ENCODE measurements at places on chromosomes 11 and 22. TPM values are rescaled to one million over a fixed set of nuclear protein-coding genes. Genes with fewer than 3 reads are reported as not detected.

GRCh38 chr22:48895336-48895735 lies 932.3 kb downstream of the BRD1 start:
- no peak for DNase-seq

DNA sequence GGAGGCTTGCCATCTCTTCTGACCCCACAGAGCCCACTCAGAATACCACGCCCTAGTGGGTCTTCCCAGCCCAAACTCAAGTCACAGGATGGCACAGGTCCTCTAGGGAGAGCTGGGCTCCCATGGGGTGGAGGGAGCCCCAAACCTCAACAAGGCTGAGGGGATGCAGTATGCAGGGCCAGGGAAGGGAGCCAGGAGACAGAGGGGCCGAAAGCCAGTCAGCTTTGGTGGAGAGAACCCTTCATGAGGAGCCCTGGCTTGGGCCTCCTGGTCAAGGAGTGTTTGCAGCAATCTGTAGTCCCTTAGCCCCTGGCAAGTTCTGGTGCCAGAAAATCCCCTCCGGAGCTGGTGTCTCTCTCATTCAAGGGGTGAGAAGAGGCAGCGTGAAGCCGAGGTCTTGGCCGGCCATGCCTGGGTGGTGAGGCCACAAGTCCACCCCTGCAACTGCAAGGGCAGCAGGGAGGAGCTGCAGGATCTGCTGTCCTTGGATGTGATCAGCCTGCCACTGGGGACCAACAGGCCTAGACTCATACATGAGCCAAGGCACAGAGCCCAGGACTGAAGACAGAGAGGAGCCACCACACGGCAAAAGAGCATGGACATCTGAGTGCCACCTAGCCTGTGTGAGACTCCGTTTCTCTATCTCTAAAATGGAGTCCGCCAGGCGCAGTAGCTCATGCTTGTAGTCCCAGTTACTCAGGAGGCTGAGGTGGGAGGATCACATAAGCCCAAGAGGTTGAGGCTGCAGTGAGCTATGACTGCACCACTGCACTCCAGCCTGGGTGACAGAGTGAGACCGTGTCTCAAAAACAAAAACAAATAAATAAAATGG lies 24.1 kb downstream of the NEAT1 start:
- DNase-seq, result no peak

GRCh38 chr22:23473901-23474300 lies 106.2 kb downstream of the IGLL1 start:
- no peak for DNase-seq

- no peak for DNase-seq
These were observed 5.3 kb downstream of the NCAM1 start for GRCh38 chr11:112966561-112966960.

GRCh38 chr22:36814801-36815200 lies 2.0 kb downstream of the PVALB start:
- DNase-seq, result no peak

- peak; percentile 24 for DNase-seq
These were observed 592 bp downstream of the EEF1G start for GRCh38 chr11:62573006-62573591.

GRCh38 chr11:29511394-29511793 lies 505.4 kb downstream of the KCNA4 start:
- DNase-seq, result no peak

DNA sequence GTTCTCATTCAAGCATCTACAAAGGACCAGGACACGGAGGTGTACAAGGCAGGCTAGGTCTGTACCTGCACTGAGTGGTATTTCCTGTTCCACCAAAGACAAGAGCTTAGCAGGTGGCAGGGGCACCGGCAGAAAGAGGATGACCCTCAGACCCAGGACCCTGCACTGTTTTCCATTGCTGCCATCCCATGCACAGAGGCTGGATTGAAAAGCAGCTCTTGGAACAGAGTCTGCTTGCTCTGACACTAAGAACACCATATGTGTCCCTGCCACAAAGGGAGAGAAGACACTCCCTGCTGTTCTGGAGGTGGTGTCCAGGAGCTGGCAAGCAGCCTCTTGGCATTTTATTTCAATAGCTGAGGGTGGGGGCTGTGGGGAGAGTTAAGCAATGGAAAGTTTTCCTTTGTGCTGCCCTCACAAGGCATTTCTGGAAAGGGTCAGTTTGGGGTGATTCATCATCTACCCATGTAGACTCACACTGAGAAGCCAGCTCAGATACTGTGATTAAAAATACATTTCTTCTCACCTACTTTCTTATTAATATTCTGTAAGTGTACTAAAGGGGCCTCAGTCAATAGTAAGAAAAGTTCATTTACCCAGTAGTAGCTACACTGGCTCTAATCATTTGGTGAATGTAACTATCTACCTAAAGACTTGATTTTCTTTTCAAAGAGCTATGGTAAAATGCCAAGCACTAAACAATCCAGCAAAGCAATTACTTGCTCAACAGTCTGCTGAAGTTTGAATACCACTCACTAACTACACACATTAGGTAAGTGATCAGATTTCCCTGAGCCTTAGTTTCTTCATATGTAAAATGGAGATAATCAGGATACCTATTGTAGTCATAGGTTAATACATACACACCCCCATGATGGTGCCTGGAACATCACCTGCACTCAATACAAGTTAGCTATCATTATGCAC lies 55.2 kb downstream of the SLC1A2 start:
- peak; percentile 60 for DNase-seq

DNA sequence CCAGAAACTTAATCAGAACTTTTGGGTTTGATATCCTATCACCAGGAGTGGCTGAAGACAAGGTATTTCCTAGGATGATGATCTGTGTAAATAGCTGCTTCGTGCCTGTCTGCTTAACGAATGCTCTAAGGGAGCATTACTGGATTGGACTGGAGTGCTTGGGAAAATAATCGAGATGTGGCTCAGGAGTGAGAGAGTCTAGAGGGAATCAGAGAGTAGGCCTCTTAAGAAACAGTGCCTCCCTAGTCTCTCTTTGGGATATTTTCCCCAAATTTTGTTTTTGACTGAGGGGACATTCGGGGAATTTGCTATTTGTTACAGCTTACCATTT lies 2.5 kb downstream of the MAML2 start:
- DNase-seq, result no peak

DNA sequence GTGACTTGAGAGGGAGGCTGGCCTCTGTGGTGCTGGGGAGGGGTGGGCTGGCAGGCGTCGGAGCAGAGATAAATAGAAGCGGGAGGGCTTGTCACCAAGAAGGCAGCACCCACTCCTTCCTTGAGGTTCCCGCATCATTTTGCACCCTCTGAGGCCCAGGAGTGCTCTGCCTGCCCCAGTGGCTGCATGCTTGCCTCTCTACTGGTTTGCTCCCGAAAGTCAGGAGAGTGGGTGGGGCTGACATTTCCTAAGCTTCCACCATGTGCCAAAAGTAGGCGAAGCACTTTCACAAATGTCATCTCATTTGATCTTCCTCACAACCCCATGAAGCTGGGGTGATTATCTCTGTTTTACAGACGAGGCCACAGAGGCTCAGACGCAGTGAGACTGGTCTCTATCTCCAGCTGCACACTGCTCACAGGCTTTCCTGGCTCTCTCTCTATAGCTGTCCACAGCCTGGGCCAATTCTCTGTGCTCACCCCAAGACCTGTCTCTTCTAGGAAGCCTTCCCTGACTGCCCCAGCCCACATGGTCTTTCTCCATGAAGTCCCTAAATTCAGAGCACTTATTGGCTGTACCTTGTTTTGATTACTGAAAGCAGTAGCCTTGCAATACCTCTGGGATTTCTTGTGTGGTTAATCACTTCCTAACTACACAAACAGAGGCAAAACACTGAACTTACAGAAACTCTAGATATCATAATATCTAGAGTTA lies 2.6 kb upstream of the UCP3 start:
- DNase-seq, result no peak

DNA sequence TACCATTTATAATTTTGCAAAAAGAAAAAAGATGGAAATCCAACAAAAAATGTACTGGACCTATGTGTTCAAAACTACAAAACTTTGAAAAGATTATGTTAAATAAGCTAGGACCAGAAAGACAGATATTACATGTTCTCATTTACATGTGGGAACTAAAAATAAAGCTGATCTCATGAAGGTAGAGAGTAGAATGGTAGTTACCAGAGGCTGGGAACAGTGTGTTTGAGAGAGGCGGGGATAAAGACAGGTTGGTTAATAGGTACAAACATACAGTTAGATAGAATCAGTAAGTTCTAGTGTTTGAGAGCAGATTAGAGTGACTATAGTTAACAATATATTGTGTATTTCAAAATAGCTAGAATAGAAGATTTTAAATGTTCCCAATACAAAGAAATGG lies 71.6 kb downstream of the USP47 start:
- DNase-seq, result no peak

GRCh38 chr22:22342697-22343580 lies 98.4 kb downstream of the VPREB1 start:
- DNase-seq, result no peak

The KRTAP5-2 gene
- polyA plus RNA-seq, result not detected

The TMEM80 gene
- 13.0 TPM for polyA plus RNA-seq

The RBFOX2 gene
- polyA plus RNA-seq, result 193 TPM

The CRYBB3 gene
- polyA plus RNA-seq, result not detected

Measured in muscle of arm (tissue), 14 donors.